ENCODE measurements at places on chromosomes 7 and 10. TPM values are rescaled to one million over a fixed set of nuclear protein-coding genes. Genes with fewer than 3 reads are reported as not detected.

PAX4 gene
- total RNA-seq, result not detected

GNGT1 gene
- not detected for total RNA-seq

AOAH gene
- 12.9 TPM for total RNA-seq

- no peaks in the 10 kb centered on the region for H3K27me3 ChIP-seq
- no peaks in the 10 kb centered on the region for H3K4me1 ChIP-seq
These were observed 53.5 kb upstream of the ARMC3 start for GRCh38 chr10:22874189-22874854.

GRCh38 chr10:103800789-103801540, 54.4 kb downstream of the SH3PXD2A start:
- no peak overlapping the region for H3K4me3 ChIP-seq
- no peaks in the 10 kb centered on the region for H3K27me3 ChIP-seq
- no peak overlapping the region for H3K27ac ChIP-seq
- no peak for DNase-seq
- H3K36me3 ChIP-seq, result no peaks in the 10 kb centered on the region

DNA sequence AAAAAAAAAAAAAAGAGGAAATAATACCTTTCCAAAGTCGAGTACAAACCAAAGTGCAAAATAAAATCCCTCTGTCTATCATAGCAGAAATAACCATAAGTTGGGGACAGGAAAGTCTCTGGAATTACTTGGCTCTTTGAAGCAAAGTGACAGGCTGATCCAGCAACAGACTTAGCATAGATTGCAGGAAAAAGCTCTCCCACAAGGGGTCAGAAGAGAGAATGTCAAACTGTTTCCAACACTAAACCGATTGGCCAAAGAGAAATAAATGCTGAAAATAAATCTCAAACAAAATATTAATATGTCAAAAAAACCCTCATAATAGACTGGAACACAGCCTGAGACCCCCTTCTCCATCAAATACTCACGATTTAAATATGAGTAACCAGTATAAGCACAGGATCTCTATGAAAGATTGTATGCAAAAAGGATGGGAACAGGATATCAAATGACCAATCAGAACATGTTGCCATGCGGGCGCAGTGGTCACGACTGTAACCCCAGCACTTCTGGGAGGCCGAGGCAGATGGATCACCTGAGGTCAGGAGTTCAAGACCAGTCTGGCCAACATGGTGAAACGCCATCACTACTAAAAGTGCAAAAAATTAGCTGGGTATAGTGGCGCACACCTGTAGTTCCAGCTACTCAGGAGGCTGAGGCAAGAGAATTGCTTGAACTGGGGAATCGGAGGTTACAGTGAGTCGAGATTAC, 1000.7 kb upstream of the LRRN3 start:
- no peak overlapping the region for H3K27ac ChIP-seq
- H3K36me3 ChIP-seq, result no peaks in the 10 kb centered on the region
- no peaks in the 10 kb centered on the region for H3K4me1 ChIP-seq
- no peaks in the 10 kb centered on the region for H3K27me3 ChIP-seq

GRCh38 chr10:13660551-13660920, 73.8 kb downstream of the PRPF18 start:
- no peak for DNase-seq
- H3K27me3 ChIP-seq, result no peaks in the 10 kb centered on the region
- no peak overlapping the region for H3K4me3 ChIP-seq
- H3K27ac ChIP-seq, result no peak overlapping the region
- H3K4me1 ChIP-seq, result no peaks in the 10 kb centered on the region

GRCh38 chr10:124338276-124338925, 80.3 kb downstream of the OAT start:
- H3K27me3 ChIP-seq, result no peaks in the 10 kb centered on the region
- no peak overlapping the region for H3K27ac ChIP-seq
- no peaks in the 10 kb centered on the region for H3K4me1 ChIP-seq
- DNase-seq, result no peak
- no peak overlapping the region for H3K4me3 ChIP-seq

- H3K27me3 ChIP-seq, result no peaks in the 10 kb centered on the region
- H3K36me3 ChIP-seq, result no peaks in the 10 kb centered on the region
- no peak overlapping the region for H3K4me3 ChIP-seq
- DNase-seq, result no peak
- no peaks in the 10 kb centered on the region for H3K4me1 ChIP-seq
- no peak overlapping the region for H3K27ac ChIP-seq
These were observed 71.3 kb downstream of the DENND11 start for GRCh38 chr7:141630621-141631020.

- H3K36me3 ChIP-seq, result no peaks in the 10 kb centered on the region
- H3K27me3 ChIP-seq, result no peaks in the 10 kb centered on the region
- DNase-seq, result no peak
- no peak overlapping the region for H3K27ac ChIP-seq
These were observed 208.8 kb upstream of the DKK1 start for GRCh38 chr10:52105301-52105700.

DNA sequence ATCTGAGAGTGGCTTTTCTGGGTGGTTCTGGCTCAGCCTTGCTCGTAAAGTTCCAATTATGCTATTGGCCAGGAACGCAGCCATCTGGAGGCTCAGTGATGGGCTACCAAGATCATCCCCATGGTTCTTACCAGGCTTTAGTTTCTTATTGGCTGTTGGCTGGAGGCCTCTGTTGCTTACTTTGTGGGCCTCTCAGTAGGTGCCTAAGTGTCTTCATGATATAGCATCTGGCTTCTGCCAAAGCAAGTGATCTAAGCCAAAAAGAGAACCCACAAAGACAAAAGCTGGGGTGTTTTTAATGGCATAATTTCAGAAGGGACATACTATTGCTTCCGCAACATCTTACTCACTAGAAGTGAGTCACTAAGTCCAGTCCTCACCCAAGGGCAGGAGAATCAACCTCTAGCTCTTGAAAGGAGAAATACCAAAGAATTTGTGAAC, 132.0 kb upstream of the MDFIC start:
- no peaks in the 10 kb centered on the region for H3K36me3 ChIP-seq
- H3K27me3 ChIP-seq, result no peaks in the 10 kb centered on the region
- H3K4me3 ChIP-seq, result no peak overlapping the region
- no peak overlapping the region for H3K27ac ChIP-seq
- DNase-seq, result no peak

- no peaks in the 10 kb centered on the region for H3K27me3 ChIP-seq
- H3K27ac ChIP-seq, result no peak overlapping the region
- H3K4me1 ChIP-seq, result no peaks in the 10 kb centered on the region
- no peak for DNase-seq
- no peaks in the 10 kb centered on the region for H3K36me3 ChIP-seq
These were observed 32.7 kb downstream of the SEM1 start for GRCh38 chr7:96676919-96677318.
